ENCODE measurements at places on chromosomes 2 and 18.

- no peak for DNase-seq
Observed at GRCh38 chr2:74646201-74646600, 1.9 kb downstream of the M1AP start.

GRCh38 chr2:40668425-40668824, 216.5 kb upstream of the SLC8A1 start:
- DNase-seq: no peak

DNA sequence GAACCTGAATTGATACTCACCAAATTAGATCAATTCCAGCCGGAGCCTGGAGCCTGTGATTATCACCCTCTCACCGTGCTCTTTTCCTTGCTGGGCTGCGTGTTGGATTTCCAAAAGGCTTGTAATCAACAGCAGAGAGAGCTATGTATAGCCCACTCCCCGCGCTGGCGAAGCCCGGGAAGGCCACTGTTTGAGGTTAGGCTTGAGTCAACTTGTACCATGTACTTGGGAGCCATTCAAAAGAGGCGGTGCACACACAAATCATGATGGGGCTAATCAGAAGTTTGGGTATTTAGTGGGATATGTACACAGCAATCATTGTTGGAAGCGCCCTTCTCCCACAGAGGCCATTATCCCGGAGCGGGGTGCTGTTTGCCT, 151.6 kb downstream of the GLI2 start:
- no peak for DNase-seq

- no peak for DNase-seq
Observed at GRCh38 chr2:77086478-77086877, 435.7 kb downstream of the LRRTM4 start.

DNA sequence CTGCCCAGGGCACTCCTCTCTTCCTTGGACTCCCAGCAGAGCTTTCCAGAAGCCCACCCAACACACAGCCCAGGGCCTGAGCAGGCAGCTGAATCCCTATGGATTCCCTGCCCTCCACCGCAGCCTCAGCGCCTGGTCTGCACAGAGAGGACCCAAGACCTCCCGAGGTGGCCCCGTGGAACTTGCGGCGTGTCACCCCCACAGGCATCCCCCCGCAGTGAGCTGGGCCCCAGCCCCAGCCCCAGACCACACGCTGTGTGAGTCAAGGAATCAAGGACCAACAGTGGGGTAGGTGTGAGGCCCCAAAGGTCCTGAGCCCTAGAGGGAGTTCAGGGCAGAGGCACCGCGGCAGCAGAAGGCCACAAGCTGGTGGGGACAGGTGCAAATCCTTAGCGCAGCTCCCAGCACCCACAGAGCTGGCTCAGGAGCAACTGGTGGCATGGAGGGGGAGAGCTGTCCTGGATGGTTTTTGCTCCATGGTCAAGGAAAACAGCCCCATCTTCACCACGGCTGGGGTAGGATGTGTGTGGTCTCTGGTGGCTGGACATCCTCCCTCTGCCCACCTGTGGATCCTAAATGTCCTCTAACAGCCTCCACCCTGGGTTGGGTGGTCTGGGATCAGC, 8.5 kb downstream of the HS6ST1 start:
- peak; percentile 56 for DNase-seq

Data from RWPE2 (cell line).